ENCODE measurements at places on chromosomes 7 and 10.
A peak's percentile ranks its signal among the peaks of the same experiment; 100 is the strongest.

GRCh38 chr10:128812000-128812399, 655.0 kb upstream of the MGMT start:
- no peak for DNase-seq

DNA sequence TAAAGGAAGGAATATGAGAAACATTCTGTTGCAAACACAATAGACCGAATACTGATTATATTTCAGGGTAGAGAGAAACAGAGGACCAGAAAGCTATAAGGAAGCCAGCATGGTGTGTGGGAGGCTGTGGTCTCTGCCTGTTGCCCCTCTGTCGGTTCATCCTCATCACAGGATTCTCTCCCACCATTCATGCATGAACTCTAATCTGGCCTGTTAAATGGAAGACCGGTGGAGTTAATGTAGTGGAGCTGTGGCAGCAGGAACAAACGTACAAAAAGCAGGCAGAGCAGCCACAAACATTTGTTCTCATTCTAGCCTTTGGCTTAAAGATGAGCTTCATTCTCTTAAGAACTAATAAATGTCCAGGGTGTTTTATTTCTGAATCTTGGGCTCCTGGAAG, 902.4 kb downstream of the LRMDA start:
- DNase-seq, result no peak

DNA sequence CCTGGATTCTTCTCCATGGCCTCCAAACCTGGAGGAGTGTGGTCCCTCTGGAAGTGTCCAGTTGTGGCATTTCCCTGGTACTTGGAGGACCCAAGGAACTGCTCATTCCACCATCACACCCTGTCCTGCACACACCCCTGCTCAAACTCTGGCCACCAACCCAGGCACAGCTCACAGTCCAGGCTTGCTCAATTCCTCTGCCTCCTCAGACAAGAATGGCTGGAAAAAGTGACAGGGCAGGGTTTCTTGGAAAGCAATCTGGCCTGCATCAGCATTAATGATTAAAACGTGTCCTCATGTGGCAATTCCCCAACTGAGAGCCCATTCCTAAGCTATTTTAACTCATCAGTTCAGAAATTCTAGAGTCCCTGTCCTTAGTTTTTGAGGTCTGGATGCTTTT, 17.2 kb upstream of the TPST1 start:
- no peak for DNase-seq

DNA sequence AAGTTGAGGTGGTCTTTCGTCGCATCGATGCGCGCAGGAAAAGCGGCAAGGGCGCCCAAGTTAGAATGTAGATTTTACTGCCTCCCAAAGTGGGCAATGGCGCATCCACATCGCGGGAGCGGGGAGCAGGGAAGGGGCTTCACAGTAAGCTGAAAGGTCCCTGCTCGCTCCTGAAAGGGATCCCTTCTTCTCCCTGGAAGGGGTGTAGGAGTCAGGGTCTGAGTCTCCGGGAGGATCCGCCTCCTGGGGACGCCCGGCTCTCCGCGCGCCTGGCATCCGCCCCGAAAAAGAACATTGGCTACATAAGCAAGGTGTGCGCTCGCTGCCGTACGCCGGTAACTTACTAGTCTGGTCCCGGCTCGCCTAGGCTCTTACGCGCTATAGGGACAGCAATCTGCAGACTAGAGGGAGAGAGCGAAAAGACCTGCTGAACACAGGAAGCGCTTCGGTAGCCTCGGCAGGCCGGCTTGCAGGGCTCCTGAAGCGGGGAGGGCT, 804 bp downstream of the UNC5B start:
- peak; percentile 56 for DNase-seq

DNA sequence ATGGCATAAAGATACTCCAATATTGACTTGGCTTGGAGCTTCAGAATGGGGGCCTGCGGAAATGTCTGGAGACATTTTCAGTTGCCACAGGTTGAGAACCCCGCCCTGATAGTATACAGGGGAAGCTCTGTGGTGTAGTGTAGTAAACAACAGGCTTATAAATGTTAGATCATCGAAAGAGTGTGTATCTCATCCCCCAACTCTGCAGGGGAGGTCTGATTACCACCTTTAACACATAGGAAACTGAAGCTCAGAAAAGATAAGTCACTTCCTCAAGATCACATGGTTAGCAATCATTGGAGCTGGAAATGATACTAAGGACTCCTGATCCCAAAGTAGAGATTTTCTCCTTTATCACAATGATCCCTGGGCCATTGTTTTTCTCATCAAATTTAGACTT, 144.5 kb upstream of the BMPER start:
- no peak for DNase-seq

- DNase-seq, result no peak
Measured at GRCh38 chr7:381211-382042, 91.5 kb downstream of the FOXL3 start.

Data from KBM-7 (cell line).